ENCODE measurements at places on chromosomes 3 and 15.

DNA sequence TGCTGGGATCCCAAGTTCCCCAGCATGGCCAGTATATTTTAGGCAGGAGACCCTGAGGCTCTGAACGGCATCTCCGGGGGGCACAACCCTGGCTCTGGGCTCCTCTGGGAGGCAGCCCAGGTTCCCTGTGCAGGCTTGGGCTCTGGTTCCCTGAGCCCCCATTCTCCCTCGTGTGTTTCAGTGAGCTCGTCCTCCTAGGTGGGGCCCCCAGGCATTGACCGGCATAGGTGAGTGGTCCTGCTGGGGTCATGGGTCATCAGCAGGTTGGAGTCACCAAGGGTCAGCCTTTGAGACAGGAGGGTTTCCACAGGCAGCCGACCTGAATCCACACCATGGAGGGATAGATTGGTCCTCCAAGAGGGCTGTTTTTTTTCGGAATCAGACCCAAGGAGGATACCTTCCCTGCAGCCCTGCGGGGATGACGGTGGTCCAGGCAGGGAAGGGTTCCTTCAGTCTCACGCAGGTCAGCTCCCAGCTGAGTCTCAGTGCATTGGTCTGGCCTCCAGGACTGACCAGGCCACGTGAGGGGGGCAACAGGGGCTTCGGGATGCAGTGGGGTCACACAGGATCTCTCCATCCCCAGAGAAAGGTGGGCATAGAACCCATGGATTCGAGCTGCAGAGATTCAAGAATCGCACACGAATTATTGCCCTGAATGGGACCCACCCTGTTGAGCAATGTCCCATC, 226.0 kb downstream of the SNRPN start:
- no peak for DNase-seq

GRCh38 chr15:47364230-47365141, 352.8 kb upstream of the SEMA6D start:
- no peak for DNase-seq

DNA sequence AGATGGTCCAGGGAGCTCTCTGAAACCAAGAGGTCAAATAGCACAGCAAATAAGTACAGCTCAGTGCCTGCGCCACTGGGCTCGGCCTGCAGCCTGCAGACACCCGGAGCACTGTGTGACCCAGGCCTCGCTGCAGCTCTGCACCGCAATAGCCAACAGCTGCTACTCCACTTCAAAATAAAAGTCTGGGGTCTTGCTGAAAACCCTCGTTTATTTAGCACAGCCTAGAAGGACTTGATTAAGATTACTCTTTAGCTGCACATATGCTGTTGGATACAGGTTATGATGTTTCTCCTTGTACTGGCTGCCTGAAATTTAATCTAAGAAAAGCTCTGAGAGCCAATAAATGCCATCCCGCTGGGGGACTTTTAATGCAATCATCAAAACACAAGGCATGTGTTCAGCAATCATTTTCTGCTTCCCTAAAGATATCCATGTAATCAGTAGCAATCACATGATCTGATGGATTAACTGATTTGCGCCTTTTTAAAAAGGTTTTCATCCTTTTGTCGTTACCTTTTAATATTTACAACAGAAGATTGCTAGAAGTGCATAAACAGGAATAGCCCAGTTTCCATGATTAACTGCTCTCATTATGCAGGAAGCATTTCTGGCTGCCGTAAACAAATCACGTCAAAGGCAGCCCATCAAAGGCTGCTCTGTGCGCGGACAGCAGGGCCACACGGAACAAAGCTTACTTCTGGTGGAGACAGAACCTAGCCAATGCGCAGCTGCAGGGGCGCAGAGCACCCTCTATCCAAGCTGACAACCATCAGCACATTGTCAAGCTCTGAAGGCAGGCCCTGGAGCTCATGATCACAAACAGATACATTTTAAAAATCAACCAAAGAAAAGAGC, 58.8 kb downstream of the CLASP2 start:
- DNase-seq: no peak

DNA sequence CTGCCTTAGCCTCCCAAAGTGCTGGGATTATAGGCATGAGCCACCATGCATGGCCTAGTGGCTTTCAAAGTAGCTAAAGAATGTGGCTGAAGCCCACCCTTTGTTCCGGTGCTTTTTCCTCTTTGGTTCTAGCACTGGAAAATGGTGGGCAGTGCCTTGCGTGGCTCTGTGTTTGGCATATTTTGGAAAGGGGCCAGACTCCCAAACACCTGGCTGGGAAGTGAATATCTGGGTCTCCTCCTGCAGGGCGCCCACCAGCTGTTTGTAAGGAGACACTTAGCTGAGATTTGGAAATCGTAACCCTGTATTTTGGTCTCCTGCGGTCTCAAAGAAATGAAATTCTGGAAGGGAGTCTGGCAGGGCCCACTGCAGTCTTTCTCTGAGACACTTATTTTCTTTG, 336.4 kb downstream of the IL20RB start:
- no peak for DNase-seq

GRCh38 chr15:31261266-31262142, 65.1 kb upstream of the KLF13 start:
- no peak for DNase-seq

- no peak for DNase-seq
Measured at GRCh38 chr3:137329594-137329993, 371.8 kb downstream of the IL20RB start.

GRCh38 chr3:195907684-195907933, 742 bp downstream of the TNK2 start:
- no peak for DNase-seq

GRCh38 chr3:114456742-114457141, 162.9 kb downstream of the TIGIT start:
- no peak for DNase-seq

- no peak for DNase-seq
Measured at GRCh38 chr3:161314836-161315395, 56.4 kb downstream of the SPTSSB start.

DNA sequence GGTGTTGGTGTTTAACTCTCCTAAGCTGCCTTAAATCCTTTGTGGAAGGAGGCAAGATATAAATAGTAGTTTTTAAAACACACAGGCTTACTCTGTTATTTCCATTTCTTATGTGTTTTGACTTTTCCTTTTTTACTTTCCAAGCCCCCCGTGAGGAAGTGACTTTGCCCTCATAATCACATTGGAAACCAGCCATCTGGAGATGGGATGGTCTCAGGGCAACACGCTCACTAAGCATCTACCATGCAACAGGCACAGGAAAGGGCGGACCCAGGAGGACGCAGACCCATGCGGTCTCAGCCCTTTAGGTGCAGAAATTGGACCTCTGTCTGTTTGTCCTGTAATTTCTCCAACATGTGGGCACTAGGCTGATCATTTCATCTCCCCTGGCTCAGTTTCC, 115.7 kb downstream of the PDZRN3 start:
- DNase-seq: no peak

DNA sequence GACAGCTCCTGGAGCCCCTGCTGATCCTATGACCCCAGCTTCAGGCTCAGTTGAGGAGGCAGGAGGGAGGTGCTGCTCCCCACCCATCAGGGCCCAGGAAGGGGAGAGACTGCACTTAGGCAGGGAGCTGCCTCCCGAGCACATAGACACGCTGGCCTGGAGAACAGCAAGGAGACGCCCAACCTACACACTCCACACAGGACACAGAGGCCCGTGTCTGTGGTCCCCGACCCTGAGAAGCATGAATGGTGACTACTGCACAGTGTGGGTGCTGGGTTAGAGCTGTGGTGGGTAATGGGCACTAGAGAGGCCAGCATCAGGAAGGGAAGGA, 1.1 kb upstream of the HHATL start:
- DNase-seq: no peak

GRCh38 chr3:192187485-192188051, 539.8 kb downstream of the FGF12 start:
- DNase-seq: no peak

GRCh38 chr3:12343047-12343501, 54.2 kb downstream of the PPARG start:
- DNase-seq: no peak

DNA sequence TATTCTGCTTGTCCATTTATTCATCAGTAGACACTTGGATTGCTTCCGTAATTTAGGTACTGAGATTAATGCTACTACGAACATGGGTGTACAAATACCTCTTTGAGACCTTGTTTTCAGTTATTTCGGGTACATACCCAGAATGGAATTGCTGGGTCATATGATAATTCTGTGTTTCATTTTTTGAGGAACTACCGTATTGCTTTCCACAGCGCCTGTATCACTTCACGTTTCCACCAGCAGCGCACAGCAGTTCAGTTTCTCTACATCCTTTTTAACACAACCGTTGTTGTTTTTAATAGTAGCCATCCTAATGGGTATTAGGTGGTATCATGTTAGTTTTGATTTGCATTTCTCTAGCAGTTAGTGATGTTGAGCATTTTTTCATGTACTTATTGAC, 9.5 kb downstream of the PAK2 start:
- no peak for DNase-seq

DNA sequence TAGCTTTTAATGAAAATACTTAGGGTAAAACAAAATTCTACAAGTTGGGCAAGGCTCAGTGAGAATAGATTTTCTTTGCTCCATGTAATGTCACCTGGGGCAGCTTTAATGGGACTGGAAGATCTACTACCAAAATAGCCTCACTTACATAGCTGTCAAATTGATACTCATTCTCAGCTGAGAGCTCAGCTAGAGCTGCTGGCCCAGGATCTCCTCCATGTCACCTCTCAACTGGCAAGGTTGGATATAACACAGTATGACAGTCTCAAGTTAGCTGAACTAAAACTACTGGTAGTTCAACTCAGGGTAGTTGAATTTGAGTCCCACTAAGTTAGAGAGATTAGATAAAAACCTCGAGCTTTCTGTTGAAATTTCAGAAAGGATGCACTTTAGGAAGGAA, 218.5 kb upstream of the PLSCR5 start:
- DNase-seq: no peak

DNA sequence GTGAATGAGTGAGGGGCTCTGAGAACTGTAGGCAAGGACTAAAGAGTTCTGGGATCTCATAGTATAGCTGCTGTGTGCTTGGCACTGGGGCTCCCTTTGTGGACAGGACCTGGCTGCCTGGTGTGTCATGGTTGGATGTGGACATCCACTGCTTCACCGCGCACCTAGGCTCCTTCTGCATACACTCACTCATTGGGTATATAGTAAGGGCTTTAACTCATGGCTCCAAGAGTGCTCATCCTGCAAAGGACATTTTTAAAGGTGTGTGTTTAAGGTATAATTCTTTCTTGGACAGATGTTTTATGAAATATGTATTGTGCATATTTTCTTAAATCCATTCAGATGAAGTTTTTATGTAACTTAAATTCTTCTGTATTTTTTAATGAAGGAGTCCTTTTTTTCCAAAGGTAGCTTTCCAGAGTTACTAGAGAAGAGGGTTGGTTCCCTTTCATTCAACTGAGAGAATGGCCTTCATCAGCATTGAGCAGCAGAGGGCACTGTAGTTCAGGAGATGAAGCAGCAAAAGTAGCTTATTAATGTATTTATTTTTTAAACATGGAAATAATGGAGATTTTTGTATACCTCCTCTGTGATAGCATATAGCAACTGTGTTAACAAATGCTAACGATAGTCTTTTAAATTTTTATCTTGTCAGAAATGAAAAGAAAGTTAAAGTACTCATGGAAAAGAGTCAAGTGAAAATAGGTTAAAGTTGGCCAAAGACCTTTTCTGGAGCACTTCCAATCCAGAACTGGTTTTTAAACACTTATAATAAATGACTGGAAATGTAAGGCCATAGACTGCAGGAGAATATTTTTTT, 25.2 kb downstream of the OXNAD1 start:
- peak; percentile 47 for DNase-seq

DNA sequence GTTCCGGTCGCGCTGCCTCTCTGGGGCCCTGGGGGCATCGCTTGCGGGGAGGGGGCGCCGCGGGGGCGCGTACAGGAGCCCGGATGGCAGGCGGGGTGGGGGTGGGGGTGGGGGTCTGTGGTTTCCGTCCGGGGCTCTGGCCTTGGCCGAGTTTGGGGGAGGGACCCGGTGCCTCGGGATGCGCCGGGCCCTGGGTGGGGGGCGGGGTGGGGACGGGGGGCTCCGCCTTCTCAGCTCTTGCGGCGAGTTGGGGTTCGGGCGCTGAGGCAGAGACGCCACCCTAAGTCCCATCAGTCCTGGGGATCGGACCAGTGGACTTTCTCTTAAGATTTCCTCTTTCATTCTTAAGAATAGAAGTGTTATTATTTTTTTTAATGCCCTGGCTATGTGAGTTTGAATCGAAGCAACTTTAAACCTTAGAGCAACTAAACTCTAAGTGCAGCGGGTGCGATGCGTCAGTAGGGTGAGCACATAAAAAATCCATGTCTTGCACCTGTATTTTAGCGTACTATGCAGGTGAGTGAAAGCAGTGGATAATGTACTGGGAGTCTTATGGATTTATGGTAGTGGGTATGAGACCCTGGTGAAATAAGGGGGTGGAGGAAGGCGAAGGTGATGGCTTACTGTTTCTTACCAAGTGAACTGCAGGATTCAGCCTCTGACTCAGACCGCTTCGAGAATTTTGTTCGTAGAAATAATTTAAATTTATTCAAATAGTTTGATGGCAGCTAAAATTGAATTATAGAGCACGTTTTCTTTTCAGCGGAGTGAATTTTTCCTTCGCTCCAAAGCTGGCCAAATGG, 762 bp downstream of the CTNNB1 start:
- no peak for DNase-seq

DNA sequence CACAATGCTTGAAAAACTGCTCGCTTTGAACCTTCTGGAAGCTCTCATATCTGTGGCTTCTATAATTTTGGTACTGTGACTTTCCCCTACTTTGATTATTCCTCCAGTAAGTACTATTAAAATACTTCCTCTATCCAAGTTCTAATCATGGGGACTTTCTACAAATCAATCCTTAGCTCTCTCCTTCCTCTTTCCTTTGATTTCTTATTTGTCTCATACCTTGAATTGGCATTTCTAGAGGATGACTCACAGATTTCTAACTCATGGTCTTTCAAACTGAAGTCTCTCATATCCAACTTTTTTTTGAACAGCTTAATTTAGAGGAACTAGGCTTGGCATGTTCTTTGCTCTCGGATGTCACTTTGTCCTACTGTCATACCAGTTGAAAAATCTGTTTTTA, 241.8 kb downstream of the TBC1D5 start:
- DNase-seq: no peak

DNA sequence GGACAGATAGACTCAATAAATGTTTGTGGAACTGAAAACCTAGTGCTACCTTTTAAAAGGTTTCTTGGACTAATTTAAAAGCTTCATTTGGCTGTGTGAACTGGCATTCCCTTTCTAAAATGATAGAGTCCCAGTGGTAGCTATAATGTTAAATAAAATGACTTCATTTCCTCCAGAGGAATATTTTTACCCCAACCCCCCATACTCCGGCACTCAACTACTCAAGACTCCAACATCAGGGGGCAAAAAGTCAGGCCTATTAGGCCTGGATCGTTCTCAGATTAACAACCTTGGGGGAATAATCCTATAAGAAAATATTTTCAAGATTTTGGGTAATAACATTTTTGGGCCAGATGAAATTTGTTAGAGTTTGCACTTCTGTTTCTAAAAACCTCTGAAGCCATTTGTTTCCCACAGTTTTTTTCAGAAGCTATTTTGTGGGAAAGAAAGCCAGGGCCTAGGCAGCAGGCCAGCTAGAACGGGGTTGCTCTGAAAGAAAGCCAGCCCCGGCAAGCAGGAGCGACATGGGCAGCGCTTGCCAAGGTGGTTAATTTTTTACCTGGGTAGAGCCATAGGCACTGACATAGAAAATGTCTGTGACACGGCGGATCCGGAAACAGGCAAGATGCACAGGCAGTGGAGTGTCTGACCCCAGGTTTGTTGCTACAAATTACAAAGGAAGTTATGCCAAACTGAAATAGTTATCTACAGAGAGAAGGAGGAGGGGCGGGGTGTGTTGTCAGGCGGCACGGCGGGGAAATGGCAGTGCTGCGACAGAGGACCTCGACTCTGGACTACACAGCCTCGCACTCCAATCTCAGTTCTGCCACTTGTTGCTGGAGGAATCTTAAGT, 84.6 kb downstream of the MAGI1 start:
- DNase-seq: no peak

GRCh38 chr3:113271594-113272384, 60.4 kb downstream of the BOC start:
- DNase-seq: no peak
